SJSA1 (cell line): ENCODE measurements at places on chromosomes 12 and 14. TPM values are rescaled to one million over a fixed set of nuclear protein-coding genes. Genes with fewer than 3 reads are reported as not detected.

GRCh38 chr12:57153415-57153997 is 6.1 kb upstream of the LRP1-AS start:
- DNase-seq: no peak

DNA sequence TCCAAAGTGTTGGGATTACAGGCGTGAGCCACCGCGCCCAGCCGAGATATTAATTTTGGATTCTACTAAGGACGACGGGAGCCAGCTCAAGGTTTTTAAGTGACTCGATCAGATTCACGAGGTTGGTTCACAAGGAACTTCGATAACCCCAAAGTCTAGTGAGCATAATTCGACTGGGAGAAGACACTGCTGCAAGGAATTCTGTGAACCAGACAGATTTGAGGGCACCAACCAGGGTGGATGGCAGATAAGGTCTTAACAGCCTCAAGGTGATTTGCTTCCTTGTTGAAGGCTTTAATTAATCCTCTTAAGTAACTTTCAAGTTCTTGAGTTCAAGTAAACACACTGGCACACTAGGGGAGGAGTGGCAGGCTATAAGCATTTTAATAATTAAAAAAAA is 1.1 kb upstream of the KLHDC2 start:
- DNase-seq: no peak

DNA sequence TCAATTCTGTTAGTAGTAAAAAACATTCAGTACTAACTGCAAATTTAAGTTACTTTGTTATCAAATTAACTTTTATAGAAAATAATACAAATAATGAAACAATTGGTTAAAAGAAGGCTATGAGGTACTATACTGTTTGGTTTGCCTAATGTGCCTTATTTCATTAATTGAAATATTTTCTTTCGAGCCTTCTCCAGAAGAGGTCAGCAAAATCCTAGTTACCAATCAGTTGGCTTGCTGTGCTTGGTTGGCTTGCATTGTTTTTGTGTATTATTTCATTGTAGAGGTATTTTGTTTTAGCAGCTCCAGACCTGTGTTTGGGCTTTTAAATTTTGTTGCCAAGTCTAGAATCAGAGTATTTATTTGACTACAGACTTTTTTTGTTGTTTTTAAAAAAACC is 68.5 kb downstream of the AEBP2 start:
- no peak for DNase-seq

GRCh38 chr12:115763982-115764621 is 513.4 kb downstream of the MED13L start:
- no peak for DNase-seq

DNA sequence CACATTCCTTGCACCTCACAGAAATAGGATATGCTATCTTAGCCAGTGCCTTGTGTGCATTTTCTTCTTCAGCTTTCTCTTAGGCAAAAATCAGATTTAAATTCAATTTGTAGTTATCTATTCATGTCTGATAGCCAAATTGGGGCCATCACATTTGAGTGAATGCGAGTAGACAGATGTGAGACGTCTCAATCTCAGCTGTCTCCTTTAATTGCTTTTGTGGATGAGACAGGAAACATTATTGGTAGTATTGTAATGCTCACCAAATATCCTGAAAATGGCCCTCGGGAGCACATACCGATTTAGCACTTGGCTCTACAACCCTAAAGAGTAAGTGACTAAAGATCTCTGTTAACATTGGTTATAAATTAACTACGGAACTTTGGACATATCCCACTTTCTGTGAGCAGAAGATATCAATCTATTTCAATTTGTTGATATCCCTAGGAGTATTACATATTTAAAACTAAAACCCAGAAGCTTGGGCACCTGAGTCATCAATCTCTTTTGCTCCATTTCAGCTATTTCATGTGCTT is 1012.5 kb upstream of the TMEM132C start:
- no peak for DNase-seq

DNA sequence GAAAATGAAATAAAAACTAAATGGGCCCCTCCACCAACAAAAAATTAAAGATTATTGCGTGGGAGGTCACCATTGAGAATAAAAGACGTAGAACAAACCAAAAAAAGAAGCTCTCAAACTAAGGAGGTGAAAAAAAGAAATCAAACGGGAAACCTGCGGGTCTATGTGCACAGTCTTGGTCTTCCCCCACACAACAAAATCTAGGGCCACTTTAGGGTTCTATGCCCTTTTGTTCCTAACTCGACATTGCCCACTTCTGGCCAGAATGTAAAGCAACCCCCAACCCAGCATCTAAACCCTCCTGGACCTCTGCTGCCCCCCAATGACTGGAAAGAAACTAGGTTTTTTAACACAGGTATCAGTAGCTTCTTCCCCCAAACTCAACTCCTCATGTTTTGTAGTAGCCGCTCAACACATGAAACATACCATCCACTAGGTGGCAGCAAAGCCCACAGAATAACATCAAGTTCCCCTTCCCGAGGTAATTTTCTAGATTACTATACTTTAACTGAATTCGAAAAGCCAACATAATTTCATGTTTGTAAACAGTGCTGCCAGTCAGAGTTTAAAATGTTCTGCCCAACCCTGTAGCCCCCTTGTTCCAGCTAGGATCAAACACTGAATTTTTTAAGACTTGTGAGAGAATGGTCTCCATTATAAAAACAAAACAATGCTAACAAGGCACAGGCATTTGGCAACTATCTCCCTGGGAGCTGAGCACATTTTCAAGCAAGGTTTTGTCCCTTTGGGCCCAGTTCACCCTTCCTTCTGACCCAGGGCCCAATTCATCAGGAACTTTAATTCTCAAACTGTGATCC is 18.7 kb downstream of the DAD1 start:
- peak; percentile 70 for DNase-seq

Gene PTGER2
- total RNA-seq: 2.5 and 2.9 TPM in 2 replicates

Gene FGF6
- total RNA-seq: not detected in 2 replicates

Gene ESPL1
- total RNA-seq: 20.2 and 28.0 TPM in 2 replicates
